Eye (tissue), 1 donor: ENCODE measurements at places on chromosomes 5 and 9.

DNA sequence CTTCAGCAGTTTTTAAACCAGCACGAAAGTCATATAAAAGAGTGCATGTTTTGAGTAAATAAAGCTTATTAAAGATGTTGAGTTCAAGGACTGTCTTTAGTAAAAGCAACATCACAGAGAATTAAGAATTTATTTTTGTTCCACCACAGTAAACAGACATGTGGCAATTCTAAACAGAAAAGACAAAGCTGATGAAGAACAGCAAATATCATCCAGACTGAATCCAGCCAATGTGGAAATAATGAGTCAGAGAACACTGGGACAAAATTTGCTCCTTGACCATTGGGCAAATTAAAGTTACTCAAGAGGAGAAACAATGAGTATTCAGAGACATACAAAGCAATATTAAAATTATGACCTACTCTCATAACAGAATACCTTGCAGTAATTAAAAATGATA, 28.8 kb downstream of the OR2K2 start:
- DNase-seq, result no peak

- DNase-seq, result no peak
Observed at GRCh38 chr9:135787776-135788575, 86.0 kb downstream of the KCNT1 start.

GRCh38 chr9:83220730-83221129, 157.8 kb upstream of the RASEF start:
- DNase-seq, result no peak

GRCh38 chr9:128619127-128619526, 37.5 kb downstream of the DYNC2I2 start:
- no peak for DNase-seq

GRCh38 chr9:76562511-76562911, 103.5 kb downstream of the GCNT1 start:
- no peak for DNase-seq

GRCh38 chr9:126986506-126986951, 71.9 kb downstream of the RALGPS1 start:
- no peak for DNase-seq

- no peak for DNase-seq
Observed at GRCh38 chr5:174325961-174326360, 280.5 kb downstream of the NSG2 start.

GRCh38 chr5:179122411-179123108, 62.4 kb downstream of the ZNF354C start:
- no peak for DNase-seq

- peak; percentile 88 for DNase-seq
Observed at GRCh38 chr5:164296603-164297080, 791.2 kb downstream of the MAT2B start.

DNA sequence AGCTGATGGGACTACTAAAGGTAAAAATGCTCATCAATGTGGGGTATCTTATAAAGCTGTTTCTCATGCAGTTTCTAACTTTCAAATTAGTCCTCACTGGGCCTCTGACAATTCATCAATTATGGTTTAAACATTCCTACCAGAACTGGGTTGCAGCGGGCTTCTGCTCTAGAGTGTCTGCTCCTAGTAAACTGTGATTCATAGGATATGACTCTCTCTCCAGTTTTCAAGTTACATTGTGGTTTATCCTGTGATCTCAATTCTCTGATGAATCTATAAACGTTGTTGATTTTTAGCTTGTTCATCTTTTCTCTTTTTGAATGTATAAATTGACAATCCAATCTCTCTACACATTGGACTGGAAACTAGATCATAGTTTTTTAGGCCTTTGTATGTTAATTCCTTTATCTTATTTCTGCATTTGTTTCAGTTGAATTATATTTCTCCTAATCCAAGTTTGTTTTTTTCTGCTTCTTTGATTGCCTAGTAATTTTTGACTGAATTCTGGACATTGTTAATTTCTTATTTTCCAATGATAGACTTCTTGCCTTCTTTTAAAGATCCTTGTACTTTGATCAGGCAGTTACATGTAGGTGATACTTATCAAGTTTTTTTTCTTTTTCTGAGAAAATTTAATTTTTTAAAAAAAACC, 822.6 kb downstream of the TLE1 start:
- no peak for DNase-seq

- DNase-seq, result no peak
Observed at GRCh38 chr9:27471366-27471765, 52.7 kb upstream of the IFNK start.

DNA sequence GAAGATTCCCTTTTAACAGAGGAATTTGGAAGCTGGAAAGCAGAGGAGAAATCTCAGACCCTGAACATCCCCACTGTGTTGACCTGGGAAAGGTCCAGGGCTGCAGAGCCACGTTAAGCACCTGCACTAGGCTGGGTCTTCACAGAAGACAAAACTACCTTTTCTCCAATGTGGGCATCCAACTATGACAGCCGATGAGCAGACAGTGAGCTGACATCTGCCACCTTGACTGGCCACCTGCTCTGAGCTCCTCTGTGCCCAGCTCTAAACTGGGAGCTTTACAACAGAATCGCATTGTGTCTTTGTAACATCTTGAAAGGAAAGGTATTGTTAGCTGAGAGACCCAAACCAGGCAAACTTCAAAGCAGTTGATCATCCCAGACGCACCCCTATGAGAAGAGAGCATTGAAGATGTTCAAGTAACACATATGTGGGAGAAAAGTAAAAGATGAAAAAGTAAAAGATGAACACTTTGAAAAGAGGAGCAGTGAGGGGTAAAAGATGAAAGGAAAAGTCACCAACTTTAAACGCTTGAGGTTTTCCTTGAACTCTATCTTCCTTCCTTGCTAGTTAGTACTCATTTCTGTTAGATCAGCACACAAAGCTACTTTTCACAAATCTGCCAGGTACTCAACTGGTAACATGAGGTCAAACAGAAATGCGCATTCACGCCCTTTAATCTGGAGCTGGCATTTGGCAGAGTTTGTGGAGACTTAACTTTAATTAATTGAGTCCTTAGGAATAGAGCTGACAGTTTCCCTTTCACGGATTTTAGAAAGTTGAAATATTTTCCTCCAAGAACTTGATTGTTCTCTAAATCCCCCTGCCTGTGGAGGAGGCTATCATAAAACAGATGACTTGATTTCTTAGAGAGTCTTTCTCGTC, 53.2 kb upstream of the CTXN3 start:
- DNase-seq, result peak; percentile 8

- peak; percentile 74 for DNase-seq
Observed at GRCh38 chr5:6448622-6449464, at the start of gene UBE2QL1. TSS of gene UBE2QL1 (plus strand) at chr5:6448859. CDS start at chr5:6448894, 35 bp downstream.

GRCh38 chr9:97307091-97307490, 368 bp upstream of the CCDC180 start:
- DNase-seq, result peak; percentile 94

DNA sequence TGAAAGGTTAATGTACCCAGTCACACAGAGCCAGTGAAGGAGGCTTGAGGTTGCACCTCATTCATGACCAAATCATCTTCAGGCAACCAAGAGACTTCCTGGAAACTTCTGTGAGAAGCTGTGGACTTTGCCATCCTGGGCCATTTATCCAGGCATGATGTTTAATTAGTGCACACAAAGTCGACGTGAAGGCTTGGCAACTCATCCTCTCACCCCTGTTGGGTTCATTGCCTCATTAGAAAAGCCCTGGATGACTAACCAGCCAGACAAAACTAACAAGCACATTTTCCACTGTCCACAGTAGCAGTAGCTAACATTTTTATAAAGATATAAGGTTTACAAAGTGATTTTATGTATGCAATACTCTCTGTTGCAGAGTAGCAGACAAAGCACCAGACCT, 65.7 kb upstream of the ZNF462 start:
- DNase-seq, result no peak

DNA sequence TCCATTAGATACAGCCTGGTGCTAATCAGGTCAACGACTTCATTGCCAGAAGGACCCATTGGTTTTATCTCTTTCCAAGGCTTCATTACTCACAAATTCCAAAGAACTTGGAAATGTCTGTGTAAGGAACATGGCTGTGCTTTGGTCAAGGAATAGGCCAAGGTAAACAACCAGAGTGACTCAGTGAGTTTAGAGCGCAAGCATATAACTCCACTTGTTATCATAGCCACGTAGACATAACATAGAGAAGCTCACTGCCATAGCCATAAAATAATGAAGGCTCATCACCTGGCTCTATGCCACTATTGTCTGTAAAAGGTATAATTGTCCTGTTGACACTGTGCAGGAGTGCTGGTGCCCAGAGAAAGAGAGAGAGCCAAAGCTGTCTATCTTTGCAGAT, 139.3 kb upstream of the PLCXD3 start:
- DNase-seq, result no peak

DNA sequence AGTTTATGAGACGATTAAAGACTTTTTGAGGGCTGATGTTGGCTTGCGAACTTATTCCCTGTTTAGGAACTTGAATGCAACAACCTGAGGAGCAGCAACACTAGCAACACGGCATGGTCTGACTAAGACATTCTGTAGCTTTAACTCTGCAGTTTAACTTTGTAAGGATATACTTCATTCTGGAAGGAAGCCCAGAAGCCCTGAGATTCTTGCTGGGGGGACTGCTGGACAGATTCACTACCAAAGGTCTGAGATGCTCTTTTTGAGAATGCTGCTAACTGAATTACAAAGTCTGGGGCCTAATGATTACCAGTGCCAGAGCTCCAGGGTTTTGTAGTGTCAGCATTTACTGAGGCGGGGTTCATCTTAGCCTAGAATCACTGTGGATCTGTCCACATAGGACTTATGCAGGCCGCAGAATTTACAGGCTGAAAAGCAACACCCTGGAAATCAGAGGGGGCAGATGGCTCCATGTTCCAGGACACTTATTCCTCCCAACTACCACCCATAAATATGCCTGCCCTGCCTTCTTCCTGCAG, 537.1 kb upstream of the CDH18 start:
- no peak for DNase-seq

- DNase-seq, result no peak
Observed at GRCh38 chr5:173196133-173196952, 38.7 kb downstream of the NKX2-5 start.

- peak; percentile 46 for DNase-seq
Observed at GRCh38 chr9:137372693-137373610, 50.0 kb downstream of the EXD3 start.

- no peak for DNase-seq
Observed at GRCh38 chr5:131747180-131748105, 49.4 kb downstream of the FNIP1 start.

GRCh38 chr9:98097836-98098235, 21.2 kb downstream of the TRIM14 start:
- no peak for DNase-seq

GRCh38 chr5:174236070-174236469, 190.6 kb downstream of the NSG2 start:
- no peak for DNase-seq
